ENCODE measurements at places on chromosomes 3 and 15.

DNA sequence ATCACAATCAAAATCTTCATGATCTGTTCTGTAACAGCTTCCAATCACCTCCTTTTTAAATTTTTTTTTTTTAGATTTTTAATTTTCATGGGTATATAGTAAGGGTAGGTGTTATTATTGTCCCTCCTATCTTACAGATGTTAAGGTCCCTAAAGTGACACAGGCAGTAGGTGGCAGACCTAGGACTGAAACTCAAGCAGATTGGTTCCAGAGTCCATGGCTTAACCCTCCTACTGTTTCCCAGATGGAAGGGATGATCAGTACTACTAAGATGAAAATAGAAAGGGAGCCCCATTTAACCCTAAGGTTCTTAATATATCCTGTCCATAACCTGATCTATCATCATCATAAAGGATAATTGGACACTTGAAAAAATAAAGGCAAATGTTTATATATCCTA lies 57.1 kb downstream of the CHAC1 start:
- DNase-seq, result no peak

- DNase-seq, result no peak
Measured at GRCh38 chr15:90336705-90337141, 15.4 kb upstream of the ZNF774 start.

GRCh38 chr3:58117561-58118181 lies 93.1 kb downstream of the DNASE1L3 start:
- DNase-seq, result no peak

GRCh38 chr3:172814738-172815137 lies 64.2 kb downstream of the ECT2 start:
- DNase-seq, result no peak

DNA sequence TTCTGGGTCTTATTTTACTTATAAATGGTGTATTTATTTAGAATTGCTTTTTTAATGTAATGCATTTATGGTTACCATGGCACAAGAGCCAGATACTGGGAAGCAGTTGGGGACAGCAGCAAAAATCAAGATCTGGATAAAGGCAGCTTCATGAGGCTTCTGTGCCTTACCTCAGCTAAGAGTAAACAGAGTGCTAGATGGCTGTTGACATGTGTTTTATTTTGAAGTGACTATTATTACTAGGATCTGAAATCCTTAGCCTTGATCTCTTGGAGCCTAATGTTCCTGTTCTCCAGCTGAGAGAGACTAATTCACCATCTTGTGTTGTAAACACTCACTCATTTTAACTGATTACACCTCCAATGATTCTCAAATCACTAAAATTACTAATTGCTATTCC lies 317.8 kb downstream of the LPP start:
- no peak for DNase-seq

- no peak for DNase-seq
Measured at GRCh38 chr3:131077904-131078303, 51.2 kb downstream of the NEK11 start.

DNA sequence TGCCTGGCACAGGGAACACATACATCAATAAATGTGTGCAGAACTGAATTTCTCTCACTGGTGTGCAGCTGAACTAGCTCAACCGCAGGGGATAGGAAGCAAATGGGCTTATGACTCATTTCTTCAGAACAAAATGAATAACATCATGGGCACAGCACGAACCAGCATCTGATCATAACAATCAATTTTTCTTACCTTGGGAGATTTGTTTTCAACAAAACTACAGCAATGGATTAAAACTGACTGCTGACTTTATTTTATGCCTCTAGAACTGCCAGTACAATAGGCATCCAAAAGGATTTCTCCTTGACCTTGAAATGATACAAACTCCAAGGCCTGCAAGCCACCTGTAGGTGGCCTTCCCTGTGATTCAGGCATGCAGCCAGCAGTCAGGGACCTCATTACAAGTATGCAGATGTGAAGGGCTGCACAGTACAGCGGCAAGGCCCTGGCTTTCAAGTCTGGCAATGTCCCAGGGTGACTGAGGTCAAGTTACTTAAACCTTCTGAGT lies 26.1 kb downstream of the TAMM41 start:
- no peak for DNase-seq

DNA sequence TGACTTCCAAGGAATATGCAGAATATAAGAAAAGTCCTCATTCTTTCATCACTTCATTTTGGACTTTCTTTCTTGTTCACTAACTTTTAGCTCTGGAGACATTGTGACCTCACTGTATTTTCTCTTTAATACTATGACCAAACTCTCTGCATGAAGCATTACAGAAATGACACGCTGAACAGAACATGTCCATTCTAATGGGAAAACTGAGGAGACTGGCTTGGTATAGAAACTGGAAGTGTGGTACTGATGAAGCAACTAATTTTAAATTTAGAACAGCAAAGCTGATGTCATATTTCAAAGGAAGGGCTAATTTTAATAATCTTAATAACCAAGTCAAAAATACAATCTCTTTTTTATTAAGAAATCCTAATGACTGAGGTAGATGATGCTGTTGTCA lies 4.7 kb downstream of the DPH3 start:
- no peak for DNase-seq

DNA sequence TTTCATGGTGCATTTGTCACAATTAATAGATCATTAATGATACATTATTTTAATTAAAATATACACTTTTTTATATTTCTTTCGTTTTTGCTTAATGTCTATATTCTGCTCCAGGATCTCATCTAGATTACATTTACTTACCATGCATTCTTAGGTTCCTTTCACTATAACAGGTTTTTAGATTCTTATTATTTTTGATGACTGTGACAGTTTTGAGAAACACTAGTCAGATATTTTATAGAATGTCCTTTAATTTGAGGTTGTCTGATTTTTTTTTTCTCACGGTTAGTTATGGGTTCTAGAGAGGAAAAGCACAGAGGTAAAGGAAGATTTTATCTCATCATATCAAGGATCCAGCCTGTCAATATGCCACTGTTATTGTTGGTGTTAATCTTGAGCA lies 595.8 kb upstream of the BCHE start:
- no peak for DNase-seq

- no peak for DNase-seq
Measured at GRCh38 chr15:73946046-73946721, 19.9 kb downstream of the LOXL1 start.

All from stimulated activated CD4-positive, alpha-beta T cell treated with anti-CD3 and anti-CD28 coated beads, TNF-alpha, amount 100 ng/mL, for 1 hour (primary cell).